ENCODE measurements at places on chromosomes 12 and 14.

- no peak for DNase-seq
Measured at GRCh38 chr14:96902004-96902403, 104.8 kb downstream of the VRK1 start.

GRCh38 chr14:56333359-56334292 lies 215.4 kb downstream of the PELI2 start:
- peak; percentile 48 for DNase-seq

DNA sequence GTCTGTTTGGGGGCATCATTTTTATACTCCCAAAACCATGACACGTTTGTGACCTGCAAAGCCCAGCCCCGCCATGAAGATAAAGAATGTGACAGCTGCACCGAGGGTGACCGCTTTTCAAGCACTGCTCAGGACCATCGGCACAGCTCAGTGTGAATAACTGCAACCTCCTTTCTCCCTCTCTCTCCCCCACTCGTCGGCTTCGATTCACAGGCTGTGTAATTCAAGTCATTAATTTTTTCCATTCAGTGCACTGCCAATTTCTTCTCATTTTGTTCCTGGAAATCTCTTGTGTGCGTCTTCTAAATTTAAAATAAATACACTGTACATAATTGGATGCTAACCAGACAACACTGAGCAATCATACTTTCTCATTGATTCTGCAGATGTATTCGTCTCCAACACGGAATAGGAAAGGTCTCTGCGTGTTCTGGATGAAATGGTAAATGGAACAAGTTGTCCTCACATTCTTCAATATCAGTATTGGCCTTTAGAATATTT lies 260.8 kb downstream of the TTC8 start:
- no peak for DNase-seq

DNA sequence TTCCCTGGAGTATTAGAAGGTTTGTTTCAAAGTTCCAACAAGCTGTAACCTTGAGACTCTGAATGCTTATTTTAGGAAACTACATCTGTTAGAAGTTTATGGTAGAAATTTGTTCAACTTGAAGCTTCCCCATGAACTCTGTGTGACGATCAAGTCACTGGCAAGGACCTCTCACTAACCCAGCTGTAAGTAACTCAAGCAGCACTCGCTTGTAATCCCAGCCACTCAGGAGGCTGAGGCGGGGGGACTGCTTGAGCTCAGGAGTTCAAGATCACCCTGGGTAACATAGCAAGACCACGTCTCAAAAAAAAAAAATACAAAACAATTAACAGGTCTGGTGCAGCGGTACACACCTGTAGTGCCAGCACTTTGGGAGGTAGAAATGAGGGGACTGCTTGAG lies 25.6 kb downstream of the TESC start:
- DNase-seq = no peak

GRCh38 chr12:57151741-57152630 lies 4.6 kb upstream of the LRP1-AS start:
- no peak for DNase-seq

DNA sequence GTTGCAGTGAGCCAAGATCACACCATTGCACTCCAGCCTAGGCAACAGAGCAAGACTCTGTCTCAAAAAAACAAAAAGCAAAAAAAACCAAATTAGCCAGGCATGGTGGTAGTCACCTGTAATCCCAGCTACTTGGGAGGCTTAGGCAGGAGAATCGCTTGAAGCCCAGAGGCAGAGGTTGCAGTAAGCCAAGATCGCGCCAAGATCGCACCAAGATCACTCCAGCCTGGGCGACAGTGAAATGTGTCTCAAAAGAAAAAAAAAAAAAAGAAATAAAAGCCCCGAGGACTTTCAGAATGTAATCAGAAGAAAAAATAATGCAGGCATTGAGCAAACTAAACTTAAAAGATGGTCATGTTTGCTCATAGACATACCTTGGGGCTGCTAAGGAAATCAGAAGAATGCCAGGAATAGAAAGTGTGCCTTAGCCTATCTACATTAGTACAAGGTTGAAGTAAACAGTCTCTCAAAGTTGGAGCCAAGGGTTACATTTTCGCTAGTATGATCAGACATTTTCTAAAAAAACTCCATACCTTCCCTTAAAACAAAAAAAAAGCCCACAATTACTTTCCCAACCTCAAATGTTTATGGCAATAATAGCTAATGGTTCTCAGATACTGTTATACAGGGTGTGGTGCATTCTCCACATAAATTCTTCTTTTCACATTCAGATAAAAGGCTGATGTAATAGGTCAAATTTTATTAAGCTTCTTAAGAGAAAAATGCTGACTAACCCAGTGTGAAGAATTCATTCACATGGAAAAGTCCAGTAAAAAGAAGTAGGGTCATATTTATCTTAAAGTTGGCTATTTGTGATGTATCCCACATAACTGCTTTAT lies 15.8 kb downstream of the DTD2 start:
- no peak for DNase-seq

DNA sequence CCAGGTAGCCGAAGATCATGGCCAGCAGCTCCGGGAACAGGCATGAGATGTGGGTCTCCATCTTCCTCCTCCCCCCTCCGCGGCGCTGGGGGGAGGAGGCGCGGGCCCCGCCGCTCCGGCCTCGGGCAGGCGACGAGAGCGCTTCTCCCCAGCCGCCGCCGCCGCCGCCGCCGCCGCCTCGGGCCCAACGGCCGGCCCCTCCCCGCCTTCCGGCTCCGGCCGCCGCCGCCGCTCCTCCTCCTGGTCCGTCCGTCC lies 448 bp downstream of the FBXL14 start:
- peak; percentile 74 for DNase-seq
